ENCODE measurements at places on chromosomes 6 and 20. TPM values are rescaled to one million over a fixed set of nuclear protein-coding genes. Genes with fewer than 3 reads are reported as not detected.

Gene ANGPT4
- polyA plus RNA-seq, result 0.26 TPM

Gene PRR18
- polyA plus RNA-seq, result 0.26 TPM

- no peak for DNase-seq
Observed at GRCh38 chr6:70616728-70617260, 50.1 kb downstream of the SDHAF4 start.

GRCh38 chr6:42394881-42395620 is 56.7 kb downstream of the TRERF1 start:
- no peak for DNase-seq

DNA sequence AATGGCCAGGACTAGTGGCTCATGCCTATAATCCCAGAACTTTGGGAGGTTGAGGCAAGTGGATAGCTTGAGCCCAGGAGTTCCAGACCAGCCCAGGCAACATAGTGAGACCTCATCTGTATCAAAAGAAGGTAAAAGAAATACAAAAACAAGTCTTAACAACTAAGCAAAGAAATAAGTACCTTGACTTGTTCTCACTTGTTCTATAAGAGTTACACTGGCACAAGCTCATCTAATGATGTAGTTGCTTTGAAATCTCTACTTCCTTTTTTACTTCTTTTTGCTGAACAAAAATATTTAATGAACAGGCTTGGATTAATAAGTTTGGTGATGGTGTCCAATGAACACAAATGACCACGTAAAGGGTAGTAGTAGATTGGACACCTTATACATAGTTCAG is 72.2 kb downstream of the SGK1 start:
- DNase-seq, result no peak

GRCh38 chr20:37776526-37776925 is 82.7 kb downstream of the CTNNBL1 start:
- DNase-seq, result no peak

GRCh38 chr20:21682521-21682954 is 22.9 kb upstream of the PAX1 start:
- peak; percentile 82 for DNase-seq
